ENCODE measurements at places on chromosomes 2 and 18.

- DNase-seq = no peak
Measured at GRCh38 chr2:183069174-183069573, 9.4 kb upstream of the DUSP19 start.

DNA sequence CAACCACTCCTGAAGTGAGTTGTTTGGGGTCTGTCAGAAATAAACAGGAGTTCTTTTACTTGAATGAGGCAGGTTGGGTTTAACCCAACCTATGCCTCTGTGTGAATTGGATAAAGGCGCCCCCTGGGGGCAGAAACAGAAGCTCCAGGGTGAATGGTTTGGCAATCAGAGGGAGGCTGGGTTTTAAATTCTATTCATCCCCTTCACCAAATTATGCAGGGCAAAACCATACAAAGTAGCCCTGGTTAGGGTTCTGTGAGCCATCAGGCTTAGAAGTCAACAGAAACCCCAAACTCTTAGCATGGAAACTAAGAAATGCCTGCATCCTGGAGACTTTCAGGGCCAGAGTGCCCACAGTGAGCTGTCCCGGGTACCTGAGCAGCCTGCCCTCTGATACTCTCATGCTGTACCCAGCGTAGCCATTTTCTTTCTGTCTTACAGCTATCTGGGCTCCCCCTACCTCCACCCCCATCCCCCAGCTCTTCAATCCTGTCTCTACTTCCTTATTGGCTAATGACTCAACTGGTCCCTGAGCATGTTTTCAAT is 241.5 kb downstream of the ICOS start:
- DNase-seq = no peak

DNA sequence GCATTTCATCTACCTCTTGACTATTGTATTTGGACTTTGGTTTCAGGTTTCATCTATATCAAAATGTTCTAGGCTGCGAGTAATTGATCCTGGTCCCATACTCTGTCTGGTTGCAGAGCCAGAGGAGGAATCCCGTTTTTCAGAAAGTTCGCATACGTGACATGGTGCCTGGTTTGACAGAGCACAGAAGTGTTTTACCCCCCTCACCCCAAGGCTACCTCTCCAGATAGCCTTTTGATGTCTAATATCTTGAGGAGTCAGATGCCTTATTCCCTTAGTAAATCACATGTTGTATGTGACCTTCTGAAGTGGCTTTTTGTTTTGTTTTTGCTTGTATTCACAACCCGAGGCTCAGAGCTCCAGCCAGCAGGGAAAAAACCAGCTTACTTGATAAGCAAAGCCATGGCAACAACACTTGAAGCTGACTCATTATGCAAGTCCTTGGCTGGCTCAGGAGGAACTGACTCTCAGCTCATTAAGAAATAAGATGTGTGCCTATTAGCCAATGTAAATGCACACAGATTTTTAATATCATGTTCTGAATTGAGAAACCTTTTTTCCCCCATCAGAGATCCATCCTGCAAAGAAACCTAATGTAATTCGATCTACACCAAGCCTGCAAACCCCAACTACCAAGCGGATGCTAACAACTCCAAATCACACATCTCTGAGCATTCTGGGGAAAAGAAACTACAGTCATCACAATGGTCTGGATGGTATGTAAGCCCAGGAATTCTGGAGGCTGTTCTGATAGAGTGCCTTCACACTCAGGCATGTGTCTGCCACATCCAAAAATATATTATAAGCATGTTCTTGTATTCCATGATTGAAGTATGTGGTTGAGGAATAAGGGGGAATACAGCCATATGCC is 41.4 kb downstream of the OXER1 start:
- DNase-seq = peak; percentile 86

DNA sequence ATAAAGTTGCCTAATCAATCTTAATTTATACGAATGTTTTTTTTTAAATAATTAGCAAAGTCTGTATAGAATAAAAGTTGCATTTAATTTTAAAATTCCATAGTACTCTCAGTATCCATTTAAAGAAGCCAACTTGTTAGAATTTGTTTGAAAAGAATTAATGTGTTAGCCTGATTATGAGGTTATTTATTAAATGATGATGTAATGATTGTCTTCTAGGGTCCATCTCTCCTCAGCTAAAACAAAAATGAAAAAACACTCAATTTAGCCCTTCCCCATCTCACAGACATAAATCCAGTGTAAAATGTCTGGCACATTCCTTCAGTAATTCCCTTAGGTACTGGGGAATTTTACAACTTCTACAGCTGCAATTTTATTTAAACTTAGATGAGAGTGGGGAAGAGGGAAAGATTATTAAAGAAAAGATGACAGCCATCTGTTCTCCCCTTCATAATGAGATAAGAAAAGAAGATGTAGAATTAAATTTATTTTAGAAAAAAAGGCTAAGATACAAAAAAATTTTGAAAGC is 68.6 kb downstream of the BARD1 start:
- no peak for DNase-seq

DNA sequence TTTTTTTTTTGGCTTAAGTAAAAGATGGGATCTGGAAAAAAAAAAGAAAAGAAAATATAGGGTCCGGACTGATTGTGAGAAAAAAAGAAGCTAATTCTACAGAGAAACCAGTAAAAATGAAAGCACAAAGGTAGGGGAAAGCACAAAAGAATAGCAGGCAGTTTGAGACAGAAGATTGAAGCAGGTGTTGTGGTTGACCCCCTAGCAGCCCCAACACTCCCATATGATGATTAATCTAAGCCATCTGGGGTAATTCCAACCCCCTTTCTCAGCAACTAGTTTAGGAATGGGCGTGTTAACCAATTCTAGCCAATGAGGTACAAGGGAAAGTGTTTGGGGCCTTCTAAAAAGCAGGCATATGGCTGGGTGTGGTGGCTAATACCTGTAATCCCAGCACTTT is 77.0 kb downstream of the MBD2 start:
- DNase-seq = no peak

DNA sequence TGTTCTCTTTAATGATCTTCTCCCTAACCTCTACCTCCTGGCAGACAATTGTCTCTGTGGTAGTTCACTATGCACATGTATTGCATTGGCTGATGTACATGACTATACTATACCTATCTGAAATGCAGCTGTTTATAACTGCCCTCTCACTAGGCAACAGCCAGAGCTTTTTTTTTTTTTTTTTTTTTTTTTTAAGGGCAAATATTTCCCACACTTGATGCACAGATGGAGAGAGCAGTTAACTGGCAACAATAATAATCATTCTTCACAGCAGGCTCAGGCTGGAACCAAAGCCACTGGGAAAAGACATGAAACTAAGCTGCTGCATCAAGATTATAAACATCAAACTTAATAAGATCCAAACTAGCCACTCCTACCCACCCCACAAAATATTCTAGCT is 707.7 kb downstream of the LRP1B start:
- no peak for DNase-seq

- DNase-seq = no peak
Measured at GRCh38 chr2:128631698-128632500, 313.2 kb upstream of the HS6ST1 start.

- DNase-seq = no peak
Measured at GRCh38 chr18:25935356-25935755, 155.1 kb downstream of the SS18 start.

DNA sequence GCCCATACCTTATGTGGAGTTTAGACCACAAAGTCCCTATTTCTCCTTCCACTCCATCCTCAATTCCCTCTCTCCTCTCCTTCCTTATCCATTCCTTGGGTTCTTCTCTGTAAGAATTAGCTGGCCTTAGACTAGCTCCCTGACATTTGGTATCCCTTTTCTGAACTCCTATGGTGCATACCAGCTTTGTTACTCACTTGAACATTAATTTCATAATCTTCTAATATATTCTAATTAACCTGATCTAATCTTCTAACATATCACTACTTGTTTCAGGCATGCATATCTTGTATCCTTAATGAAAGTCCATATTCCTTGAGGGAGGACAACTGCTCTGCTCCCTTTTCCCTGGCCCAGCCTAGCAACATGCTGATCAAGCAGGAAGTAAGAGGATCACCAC is 66.4 kb downstream of the EHD3 start:
- no peak for DNase-seq

DNA sequence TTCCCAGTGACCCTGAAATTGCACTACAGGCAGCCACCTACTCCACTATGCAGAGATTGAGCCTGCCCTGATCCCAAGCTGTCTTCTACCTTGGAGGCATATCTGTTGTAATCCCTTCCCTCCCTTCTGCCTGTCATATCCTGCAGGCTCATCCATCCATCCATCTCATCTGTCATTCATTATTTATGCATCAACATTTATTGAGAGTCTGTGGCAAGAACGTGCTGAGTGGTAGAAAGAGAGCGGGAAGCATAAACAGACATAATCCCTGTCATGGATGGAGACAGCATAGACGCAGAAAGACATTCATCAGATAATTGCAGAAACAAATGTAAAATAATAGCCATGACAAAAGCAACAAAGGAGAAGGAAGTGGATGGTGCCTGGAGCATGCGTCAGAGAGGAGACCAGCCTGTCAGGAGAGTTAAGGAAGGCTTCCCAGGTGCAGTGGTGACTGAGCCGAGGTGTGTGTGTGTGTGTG is 110.7 kb upstream of the STPG4 start:
- DNase-seq = no peak

DNA sequence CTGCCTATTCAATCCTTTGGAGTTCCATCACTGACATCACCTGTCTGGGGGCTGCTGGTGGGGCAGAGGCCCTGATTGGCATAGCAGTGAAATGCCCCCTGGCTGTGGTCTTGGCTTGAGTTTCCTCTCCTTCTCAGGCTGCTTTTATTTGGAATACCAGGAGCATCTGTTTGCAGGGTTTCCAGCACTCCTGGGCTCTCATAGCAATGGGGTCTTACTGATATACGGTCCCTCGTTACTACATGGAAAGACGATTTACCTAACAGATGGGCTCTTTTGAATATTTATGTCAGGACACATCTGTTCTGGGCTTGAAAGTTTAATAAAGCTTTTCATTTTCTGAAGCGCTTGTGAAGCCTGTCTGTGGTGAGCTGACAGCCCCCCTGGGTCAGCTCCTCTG is 230.3 kb downstream of the SLC4A3 start:
- DNase-seq = no peak

DNA sequence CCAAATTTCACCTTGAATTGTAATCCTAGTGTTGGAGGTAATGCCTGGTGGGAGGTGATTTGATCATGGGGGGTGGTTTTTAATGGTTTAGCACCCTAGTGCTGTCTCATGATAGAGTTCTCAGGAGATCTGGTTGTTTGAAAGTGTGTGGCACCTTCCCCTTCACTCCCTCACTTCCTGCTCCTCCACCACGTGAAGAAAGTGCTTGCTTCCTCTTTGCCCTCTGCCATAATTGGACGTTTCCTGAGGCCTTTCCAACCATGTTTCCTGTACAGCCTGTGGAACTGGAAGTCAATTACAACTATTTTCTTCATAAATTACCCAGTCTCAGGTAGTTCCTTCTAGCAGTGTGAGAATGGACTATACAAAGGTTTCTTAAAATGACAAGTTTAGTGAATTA is 251.8 kb upstream of the NETO1 start:
- DNase-seq = no peak

DNA sequence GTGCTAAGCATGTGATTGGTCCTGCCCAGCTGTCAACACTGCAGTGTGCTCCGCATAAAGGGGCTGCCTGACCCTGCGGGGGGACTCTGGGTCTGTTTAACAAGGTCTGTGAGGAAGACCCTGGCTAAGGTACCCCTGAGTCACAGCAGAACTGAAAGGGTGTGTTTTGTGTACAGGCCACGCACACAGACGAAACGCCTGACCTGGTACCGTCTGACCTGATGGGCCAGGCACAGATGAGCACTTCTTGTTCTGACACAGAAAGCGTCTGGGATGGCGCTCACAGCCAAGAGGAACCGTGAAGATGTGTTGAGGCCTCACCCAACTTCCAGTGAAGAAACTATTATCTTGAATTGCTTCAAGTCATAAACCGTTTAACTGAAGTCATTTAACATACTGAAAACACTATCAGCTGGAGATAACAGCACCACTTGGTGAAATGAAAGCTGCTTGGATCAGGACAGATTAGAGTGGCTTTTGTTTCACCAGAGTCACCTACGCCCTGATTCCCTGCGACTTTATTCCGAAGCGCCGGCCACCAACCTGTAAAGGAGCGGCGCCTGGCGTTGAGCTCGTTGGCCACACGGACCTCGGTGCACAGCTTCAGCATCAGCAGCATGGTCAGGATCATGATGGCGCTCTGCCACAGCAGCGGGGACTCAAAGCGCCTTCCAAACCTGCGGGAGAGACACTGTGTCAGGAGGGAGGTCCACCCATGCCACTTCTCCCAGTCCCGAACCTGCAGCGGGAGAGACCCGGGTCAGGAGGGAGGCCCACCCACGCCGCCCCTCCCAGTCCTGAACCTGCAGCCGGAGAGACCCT is 8.5 kb downstream of the SLC66A2 start:
- DNase-seq = no peak

- no peak for DNase-seq
Measured at GRCh38 chr2:53437371-53437770, 330.2 kb upstream of the CHAC2 start.

GRCh38 chr2:230335461-230335863 is 8.5 kb downstream of the SP140L start:
- no peak for DNase-seq

- DNase-seq = no peak
Measured at GRCh38 chr2:137005210-137005609, 239.9 kb downstream of the THSD7B start.

- DNase-seq = peak; percentile 62
Measured at GRCh38 chr2:101516823-101517690, 42.1 kb upstream of the RFX8 start.

DNA sequence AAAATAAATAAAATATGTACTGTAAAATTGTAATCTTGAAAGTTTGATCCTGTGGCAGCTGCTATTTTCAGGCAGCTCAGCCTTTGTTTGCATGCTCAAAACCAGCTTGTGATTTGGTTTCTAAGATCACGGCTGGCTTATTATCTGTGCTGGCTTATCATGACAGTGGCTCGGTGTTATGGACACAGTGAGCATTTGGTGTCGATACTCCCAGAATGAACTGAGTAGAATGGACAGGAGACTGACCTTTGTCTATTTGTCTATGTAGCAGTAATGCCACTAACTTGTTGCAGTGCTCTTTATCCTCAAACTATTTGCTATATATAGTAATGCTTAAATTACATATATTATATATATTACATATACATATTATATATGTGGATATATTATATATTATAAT is 58.8 kb downstream of the NEDD4L start:
- no peak for DNase-seq

DNA sequence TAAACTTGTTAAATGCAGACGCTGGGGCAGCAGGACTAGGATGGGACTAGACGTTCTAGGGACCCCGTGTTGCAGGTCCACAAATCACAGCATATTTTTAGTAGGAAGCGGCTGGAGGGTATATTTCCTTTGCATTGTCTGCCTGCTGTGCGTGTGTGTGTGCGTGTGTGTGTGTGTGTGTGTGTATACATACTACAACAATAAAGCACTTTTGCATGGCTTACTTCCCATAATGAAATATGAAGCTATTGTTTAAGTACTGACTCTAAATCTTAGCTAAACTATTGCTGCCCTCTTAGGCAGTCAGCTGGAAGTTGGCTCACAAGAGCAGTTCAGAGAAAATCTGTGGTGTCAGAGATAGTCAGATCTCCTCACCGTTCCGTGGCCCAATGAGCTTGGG is 133.4 kb downstream of the CABLES1 start:
- DNase-seq = no peak

GRCh38 chr2:26630669-26631360 is 10.4 kb downstream of the CIB4 start:
- DNase-seq = peak; percentile 7

GRCh38 chr2:76448956-76449355 is 738.2 kb upstream of the GCFC2 start:
- no peak for DNase-seq

All from AG04449 (cell line).